Mesenteric fat pad (tissue), 1 donor: ENCODE measurements at places on chromosomes 16 and 17. TPM values are rescaled to one million over a fixed set of nuclear protein-coding genes. Genes with fewer than 3 reads are reported as not detected.

The KRT10 gene
- 38.6 TPM for total RNA-seq

The SEC14L5 gene
- 0.35 TPM for total RNA-seq

The OTOP2 gene
- not detected for total RNA-seq

The KRT24 gene
- not detected for total RNA-seq

The PRAC2 gene
- not detected for total RNA-seq

The DNAH17 gene
- total RNA-seq: 0.45 TPM

The TNFRSF17 gene
- not detected for total RNA-seq

The HOXB9 gene
- total RNA-seq: 0.58 TPM

The CAPNS2 gene
- 0.55 TPM for total RNA-seq

The KIF2B gene
- total RNA-seq: not detected

The NPIPB8 gene
- total RNA-seq: 1.9 TPM

The FBXL16 gene
- total RNA-seq: not detected

The TAT gene
- not detected for total RNA-seq
